ENCODE measurements at places on chromosomes 7 and 10.
A peak's percentile ranks its signal among the peaks of the same experiment; 100 is the strongest.

- no peak for DNase-seq
These were observed 18.8 kb upstream of the MINDY3 start for GRCh38 chr10:15879058-15879457.

DNA sequence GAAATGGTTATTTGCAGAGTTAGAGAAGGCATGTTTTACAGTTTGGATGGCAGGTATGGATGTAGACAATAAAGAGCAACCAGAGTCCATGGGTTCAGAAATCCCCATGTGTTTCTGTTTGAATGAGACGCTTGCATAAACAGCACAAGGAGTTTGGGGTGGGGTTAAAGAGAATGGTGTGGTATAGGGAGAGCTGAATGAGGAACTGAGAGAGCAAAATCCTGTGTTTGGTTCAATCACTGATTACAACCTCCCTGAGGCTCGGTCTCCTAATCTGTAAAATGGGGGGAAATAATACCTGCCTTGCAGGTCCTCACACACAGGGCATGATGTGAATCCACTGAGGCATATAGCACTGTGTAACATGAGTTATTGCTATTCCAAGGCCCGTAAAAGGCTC is 23.7 kb downstream of the CAV1 start:
- no peak for DNase-seq

DNA sequence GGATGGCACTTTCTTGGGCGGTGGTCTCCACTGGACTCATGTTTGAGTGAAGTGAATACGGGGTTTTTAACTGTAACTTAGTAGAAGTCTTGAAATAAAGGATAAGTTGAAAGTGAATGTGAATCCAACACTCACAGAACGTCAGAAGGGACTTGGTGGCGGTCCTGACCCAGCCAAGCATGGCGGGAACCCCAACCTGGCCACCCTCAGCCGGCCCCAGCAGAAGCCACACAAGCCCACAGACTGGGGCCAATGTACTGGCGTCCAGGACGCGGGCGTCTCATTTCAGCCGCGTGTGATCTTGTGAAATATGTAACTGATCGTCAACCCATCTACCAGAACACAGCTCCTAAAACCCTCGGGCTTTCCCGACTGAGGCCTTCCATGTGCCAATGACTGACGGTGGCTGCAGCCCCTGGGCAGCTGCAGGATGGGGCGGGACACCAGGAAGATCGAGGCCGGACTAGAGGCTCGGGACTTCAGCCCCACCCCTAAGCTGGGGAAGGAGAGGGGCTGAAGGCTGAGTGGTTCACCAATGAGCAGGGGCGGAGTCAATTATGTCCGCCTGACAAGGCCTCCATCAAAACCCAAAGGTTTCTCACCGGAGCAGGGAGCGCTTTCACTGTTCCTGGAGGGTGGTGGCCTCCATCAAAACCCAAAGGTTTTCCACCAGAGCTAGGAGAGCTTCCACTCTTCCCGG is 161.5 kb downstream of the MAD1L1 start:
- no peak for DNase-seq

DNA sequence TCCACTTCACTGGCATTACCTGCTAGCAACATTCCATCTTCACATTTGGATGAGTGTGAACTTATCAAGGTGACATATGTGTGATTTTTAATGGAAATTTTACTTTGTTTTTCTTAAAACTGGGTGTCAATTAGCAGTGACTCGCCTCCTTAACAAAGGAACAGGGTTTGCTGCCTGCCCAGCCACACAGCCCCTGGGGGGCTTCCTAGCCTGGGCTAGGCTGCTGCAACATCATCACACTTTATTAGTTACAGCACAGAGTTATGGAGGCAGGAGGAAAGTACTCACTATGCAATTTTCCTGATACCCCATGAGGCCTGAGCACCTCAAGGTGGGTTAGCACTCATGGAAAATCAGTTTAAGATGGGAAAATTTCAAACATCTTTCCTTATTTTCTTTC is 861.3 kb downstream of the NRG3 start:
- no peak for DNase-seq

DNA sequence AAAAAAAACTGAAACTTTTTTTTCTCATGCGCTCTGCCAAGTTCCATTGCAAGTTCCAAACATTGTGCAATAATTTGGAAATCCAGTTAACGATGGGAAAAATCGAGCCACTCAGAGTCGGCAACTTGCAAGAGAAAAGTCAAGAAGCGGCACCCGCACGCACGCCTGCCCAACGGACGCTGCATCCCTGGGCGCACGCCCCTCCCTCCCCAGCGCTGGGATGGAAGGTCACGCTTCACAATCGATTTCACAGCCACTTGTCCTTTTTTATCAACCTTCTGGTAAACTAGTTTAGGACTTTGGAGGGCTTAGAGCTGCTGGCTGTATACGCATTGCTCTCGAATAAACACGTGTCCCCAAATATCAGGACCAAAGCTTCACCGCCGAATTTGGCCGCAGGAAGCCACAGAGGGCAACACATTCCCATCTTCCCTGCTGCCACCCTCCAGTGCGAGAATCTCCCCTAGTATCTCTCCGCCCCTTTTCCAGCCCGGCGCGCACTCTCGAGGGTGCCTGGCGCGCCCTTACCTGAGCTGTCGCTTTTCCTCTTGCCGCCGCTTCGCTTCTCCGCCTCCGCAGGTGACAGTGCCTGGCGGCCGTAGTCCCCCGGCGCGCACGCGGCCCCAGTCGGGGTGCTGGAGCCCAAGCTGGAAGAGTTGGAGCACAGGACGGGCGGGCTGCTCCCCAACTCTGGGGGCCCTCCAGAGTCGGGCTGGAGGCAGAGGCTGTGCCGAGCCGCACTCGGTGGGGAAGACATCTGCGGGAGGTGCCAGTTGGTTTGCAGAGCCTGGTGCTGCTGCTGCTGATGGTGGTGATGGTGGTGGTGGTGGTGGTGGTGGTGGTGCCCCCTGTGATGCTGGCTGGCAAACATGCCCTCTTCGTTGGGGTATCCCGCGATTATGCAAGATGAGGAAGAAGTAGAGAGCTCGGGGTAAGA is 857 bp downstream of the MEOX2 start:
- peak; percentile 67 for DNase-seq

- no peak for DNase-seq
These were observed 77.6 kb upstream of the PPP1R3A start for GRCh38 chr7:113996405-113996804.

DNA sequence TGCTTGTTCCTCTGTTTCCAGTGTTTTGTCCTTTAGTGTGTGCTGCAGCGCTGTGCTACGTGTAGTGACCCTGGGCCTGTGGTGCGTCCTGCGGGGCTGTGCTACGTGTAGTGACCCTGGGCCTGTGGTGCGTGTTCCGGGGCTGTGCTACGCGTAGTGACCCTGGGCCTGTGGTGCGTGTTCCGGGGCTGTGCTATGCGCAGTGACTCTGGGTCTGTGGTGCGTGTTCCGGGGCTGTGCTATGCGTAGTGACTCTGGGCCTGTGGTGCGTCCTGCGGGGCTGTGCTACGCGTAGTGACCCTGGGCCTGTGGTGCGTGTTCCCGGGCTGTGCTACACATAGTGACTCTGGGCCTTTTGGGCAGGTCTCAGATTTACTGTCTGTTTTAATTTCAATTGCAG is 60.1 kb downstream of the INPP5A start:
- no peak for DNase-seq

DNA sequence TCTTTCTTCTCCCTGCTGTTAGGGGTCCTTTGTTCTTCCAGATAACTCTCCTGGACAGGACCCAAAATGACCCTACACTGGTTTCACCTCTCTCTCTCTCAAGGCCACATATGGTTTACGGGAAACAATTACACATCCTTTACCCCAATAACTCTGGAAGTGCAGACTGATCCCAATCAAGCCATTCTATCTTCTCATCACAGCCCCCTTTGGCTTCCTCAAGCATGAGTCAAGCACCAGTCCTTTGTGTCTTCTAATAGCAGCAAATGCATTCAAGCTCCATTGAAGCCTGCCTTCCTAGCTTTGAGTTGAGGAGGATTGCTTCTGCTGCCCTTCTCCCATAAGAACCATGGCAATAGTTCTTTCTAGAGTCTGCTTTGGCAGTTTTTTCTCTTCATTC is 20.2 kb downstream of the C10orf67 start:
- DNase-seq: no peak

GRCh38 chr10:29397221-29397620 is 108.4 kb downstream of the LYZL1 start:
- DNase-seq: no peak

DNA sequence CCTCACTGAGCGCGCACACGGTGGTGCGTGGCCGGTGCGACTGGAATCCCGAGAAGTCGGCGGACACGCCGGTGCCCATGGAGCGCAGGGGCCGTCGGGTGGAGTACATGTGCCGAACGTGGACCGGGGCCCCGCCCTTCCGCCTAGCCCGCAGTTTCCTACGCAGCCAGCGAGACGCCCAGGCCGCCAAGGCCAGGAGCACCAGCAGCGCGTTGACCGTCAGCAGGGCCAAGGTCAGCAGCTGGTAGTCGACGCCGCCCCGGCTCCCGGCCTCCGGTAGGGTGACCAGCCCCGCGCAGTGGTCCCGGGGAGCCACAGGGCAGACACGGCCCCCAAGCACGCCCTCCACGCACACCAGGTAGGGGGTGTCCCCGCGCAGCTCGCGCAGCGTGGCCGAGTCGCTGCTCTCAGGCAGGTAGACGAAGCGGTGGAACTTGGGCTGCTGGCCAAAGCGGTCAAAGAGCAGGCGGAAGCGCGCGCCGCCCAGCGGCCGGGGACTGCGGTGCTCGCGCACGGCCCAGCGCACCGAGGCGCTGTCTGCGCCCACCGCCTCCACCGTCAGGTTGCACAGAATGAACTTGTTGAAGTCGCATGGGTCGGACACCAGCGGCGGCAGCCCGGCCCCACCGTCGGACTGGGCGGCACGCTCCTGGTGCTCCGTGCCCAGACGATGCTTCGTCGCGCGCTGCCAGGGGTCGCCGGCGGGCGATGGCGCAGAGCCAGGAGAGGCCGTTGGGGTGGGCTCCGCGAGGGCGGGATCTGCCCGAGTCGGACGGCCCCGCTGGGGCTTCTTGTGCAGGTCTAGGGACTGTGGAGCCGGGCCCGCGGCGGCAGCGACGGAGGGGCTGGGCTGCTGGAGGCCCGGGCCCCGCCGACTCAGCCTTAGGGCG is 2.2 kb downstream of the TRIL start:
- peak; percentile 87 for DNase-seq

- DNase-seq: no peak
These were observed 157.2 kb downstream of the CHRM2 start for GRCh38 chr7:137025469-137026175.

- no peak for DNase-seq
These were observed 353.3 kb upstream of the ZMIZ1 start for GRCh38 chr10:78715435-78715834.

DNA sequence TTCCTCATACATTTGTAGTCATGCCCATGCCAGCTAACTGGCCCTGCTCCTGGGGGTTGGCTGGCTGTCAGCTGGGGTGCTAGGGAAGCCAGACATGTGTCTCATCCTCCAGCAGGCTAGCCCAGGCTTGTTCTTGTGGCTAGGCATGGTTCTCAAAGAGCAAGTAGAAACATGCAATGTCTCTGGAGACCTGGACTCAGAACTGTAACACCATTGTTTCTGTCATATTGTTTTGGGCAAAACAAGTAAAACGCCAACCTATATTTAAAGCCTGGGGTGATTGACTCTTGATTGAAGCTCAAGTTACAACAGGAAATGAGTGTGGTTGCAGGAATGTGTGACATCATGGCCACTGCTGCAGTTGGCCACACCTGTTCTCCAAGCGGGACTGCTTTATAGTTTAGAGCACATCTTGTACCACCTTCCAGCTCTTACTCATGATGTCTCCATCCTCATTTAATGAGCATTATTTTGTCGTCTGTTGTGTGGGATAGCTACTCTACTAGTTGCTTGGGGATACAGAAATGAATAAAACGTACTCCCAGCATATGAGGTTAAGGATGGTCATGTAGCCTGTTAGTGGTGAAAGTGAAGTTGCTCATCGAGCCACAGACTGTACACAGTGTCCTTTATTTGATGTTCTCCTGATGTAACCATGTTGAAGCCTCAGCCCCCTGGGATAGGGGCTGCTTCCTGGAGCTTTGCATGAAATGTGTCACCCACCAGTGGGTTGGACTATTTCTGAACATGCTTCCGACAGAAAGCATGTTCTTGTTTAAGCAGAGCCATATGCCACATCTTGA is 168.4 kb downstream of the SORCS3 start:
- no peak for DNase-seq

DNA sequence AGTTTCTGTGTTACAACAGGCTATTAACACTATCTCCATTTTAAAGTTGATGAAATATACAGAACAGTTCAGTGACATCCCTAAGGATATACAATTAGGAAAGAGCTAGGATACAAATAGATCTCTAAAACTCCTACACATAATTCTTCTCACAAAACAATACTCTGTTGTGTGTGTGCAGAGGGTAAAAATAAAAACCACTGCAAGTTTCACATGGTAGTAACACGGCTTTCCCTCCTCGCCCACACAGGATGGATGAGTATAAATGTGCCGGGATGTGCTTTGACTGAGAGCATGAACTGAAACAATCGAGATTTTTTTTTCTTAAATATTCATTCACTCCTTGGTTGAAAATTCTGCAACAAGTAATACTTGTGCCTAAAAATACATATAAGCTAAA is 131.5 kb upstream of the C1QL3 start:
- no peak for DNase-seq

DNA sequence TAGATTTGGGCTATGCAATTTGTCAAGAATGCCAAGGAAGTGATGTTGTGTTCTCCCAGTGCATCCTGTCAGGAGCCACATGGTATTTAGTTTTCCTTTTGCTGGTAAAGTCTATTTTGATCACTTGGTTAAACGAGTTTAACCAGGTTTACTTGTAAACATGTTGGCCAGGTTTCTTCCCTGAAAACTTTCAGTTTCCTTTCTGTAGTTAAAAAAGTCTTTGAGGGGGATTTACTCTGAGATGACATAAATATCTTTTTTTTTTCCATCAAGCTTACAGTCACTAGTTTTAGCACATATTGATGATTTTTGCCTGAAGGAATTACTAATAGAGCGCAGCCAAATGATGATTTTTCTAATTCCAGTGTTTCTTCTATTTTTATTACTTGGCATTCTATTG is 320.5 kb downstream of the PHF14 start:
- no peak for DNase-seq

DNA sequence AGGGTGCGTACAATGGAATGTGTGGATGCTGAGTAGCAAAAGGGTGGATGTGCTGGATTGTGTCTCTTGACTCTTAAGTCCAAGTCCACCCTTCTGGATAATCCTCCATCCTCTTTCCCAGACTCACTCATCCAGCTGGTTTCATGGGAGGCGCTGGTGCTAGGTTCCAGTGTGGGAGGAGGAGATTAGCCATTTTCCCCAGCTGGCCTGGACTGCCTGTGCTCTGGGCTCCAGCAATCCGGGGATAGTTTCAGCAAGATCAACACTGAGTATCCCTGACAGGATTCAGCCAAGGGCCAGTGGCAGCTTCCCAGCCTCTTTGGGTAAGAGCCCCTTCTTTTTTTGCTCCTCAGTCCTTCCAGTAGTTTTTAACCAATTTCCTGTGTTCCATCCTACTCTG is 21.6 kb upstream of the TRIL start:
- peak; percentile 62 for DNase-seq

- no peak for DNase-seq
These were observed 586.6 kb downstream of the PTPRN2 start for GRCh38 chr7:158001003-158001402.

- DNase-seq: no peak
These were observed 33.2 kb upstream of the PPP1R9A start for GRCh38 chr7:94874036-94874785.

- DNase-seq: no peak
These were observed 220.6 kb downstream of the FAM107B start for GRCh38 chr10:14554091-14554490.

All from femur (tissue), 1 donor.